Esophagus squamous epithelium (tissue), 5 donors: ENCODE measurements at places on chromosomes 12 and 14. TPM values are rescaled to one million over a fixed set of nuclear protein-coding genes. Genes with fewer than 3 reads are reported as not detected.

GRCh38 chr12:9763025-9763424, 2.3 kb upstream of the CD69 start:
- no peaks in the 10 kb centered on the region for H3K4me1 ChIP-seq
- no peak overlapping the region for H3K4me3 ChIP-seq
- H3K27me3 ChIP-seq, result no peaks in the 10 kb centered on the region
- H3K27ac ChIP-seq, result no peak overlapping the region
- H3K36me3 ChIP-seq, result no peaks in the 10 kb centered on the region

GRCh38 chr12:46983393-46983793, 96.0 kb upstream of the PCED1B start:
- H3K27me3 ChIP-seq, result no peaks in the 10 kb centered on the region
- H3K36me3 ChIP-seq, result no peaks in the 10 kb centered on the region
- no peak overlapping the region for H3K27ac ChIP-seq
- no peak overlapping the region for H3K4me3 ChIP-seq
- no peaks in the 10 kb centered on the region for H3K4me1 ChIP-seq

GRCh38 chr12:42730291-42730690, 140.7 kb upstream of the PRICKLE1 start:
- no peak overlapping the region for H3K27ac ChIP-seq
- no peaks in the 10 kb centered on the region for H3K36me3 ChIP-seq
- H3K4me1 ChIP-seq, result peaks cover 26% of the 10 kb centered on the region
- no peak overlapping the region for H3K4me3 ChIP-seq
- no peak for DNase-seq

DNA sequence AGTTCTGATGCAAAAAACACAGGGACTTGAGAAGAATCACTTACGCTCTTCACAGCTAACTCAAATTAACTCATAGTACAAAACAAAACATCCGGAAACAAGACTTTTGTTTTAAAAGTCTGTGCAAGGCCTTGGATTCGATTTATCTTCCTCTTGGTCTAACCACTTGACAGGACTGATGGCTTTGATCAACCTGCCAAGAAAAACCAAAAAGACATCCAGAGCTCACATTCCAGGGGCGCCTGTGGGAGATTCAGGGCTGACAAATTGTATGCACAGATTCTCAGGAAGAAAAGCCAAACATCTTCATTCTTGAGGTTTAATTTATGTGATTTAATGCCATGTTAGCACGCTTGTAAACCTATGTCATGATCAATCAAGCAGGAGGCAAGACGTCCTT, 129.1 kb upstream of the TMCC3 start:
- H3K4me1 ChIP-seq, result no peaks in the 10 kb centered on the region
- no peaks in the 10 kb centered on the region for H3K27me3 ChIP-seq
- H3K4me3 ChIP-seq, result no peak overlapping the region

DNA sequence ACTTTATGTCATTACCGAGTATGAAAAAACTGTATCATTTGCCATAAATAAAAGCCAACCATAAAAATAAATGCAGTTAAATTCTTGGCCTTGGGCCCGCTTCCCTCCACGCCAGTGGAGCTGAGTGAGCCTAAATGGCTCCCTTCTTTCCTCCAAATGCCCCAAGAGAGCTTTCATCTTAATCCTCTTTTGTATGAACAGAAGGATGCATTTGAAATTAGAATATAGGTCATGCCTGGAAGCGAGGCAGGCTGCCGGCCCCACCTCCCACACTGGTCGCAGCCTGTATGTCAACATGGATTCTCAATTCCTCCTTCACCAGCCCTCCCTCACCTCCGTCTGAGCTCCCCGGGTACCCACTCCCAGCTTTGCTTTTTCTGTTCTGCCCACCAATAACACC, 245.7 kb downstream of the SLC15A4 start:
- no peaks in the 10 kb centered on the region for H3K36me3 ChIP-seq
- H3K4me3 ChIP-seq, result no peak overlapping the region
- H3K27ac ChIP-seq, result no peak overlapping the region
- H3K27me3 ChIP-seq, result no peaks in the 10 kb centered on the region
- no peaks in the 10 kb centered on the region for H3K4me1 ChIP-seq
- no peak for DNase-seq

- no peaks in the 10 kb centered on the region for H3K27me3 ChIP-seq
- H3K36me3 ChIP-seq, result no peaks in the 10 kb centered on the region
- no peak overlapping the region for H3K4me3 ChIP-seq
Measured at GRCh38 chr14:69008421-69008884, 29.4 kb upstream of the ACTN1 start.

- no peaks in the 10 kb centered on the region for H3K27me3 ChIP-seq
- H3K4me1 ChIP-seq, result peaks cover 74% of the 10 kb centered on the region
- H3K27ac ChIP-seq, result no peak overlapping the region
- H3K4me3 ChIP-seq, result no peak overlapping the region
Measured at GRCh38 chr14:99568567-99569560, 35.1 kb downstream of the CCDC85C start.

DNA sequence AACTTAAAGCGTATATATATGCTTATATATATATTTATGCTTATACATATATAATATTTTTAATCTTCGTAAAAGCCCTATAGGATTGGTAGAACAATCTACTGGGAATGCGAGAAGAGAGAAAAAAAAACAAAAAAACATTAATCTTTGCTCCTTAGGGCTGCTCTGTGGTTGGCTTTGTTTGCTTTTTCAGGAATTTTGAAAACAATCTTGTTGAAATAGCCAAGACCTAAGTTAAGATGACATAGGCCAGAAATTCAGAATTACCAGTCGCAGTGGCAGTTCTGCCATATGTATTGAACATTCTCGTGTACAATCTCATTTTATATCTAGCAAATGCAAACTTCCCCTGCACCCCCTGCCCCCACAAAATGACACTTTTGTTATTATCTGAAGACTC, 699 bp downstream of the KLRF2 start:
- no peaks in the 10 kb centered on the region for H3K4me1 ChIP-seq
- H3K36me3 ChIP-seq, result no peaks in the 10 kb centered on the region
- DNase-seq, result no peak
- H3K4me3 ChIP-seq, result no peak overlapping the region

Gene CCDC198
- total RNA-seq, result not detected

Gene SYCP3
- not detected for total RNA-seq

Gene LMNTD1
- not detected for total RNA-seq
